Activated naive CD4-positive, alpha-beta T cell treated with anti-CD3 and anti-CD28 coated beads, Interleukin-2, amount 50 U/mL, for 16 hours (primary cell): ENCODE measurements at places on chromosomes 11 and 22.

GRCh38 chr11:112182867-112183266, 7.6 kb downstream of the BCO2 start:
- DNase-seq = no peak

- DNase-seq = no peak
These were observed 1.1 kb upstream of the KRTAP5-7 start for GRCh38 chr11:71525938-71526495.

DNA sequence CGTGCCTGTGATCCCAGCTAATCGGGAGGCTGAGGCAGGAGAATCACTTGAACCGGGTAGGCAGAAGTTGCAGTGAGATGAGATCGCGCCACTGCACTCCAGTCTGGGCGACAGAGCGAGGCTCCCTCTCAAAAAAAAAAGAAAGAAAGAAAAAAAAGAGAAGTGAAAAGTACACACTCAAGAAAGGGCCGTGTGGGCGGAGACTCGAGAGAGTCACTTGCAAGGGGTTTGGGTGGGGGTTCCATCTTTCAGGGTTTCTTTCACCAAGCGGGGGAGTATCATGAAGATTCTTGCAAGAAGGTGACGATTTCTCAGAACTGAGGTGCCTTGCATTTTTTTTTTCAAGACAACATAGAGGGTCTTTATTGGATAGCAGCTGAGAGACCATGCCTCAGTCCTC, 4.0 kb upstream of the IFITM5 start:
- DNase-seq = no peak

GRCh38 chr11:66688561-66689534, 11.2 kb upstream of the RBM4B start:
- no peak for DNase-seq

GRCh38 chr22:44316393-44317122, 3.8 kb upstream of the SHISAL1 start:
- DNase-seq = no peak

DNA sequence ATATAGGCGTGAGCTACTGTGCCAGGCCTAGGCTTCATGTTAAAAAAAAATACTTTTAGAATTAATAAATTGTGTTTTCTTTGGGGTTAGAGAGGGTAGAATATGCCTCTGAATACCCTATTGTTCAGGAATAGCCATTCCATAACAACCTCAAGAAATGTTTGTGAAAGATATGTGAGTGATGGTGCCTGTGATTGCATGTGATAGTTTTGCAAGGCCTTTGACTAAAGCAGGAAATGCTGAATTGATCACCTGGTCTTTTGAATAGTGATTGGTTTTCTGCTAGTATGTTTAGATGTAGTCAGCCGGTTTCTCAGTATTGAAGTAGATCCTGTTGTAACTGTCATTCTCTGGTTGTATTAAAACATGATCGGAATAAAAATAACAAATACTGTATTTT, 73.4 kb downstream of the UVRAG start:
- no peak for DNase-seq

DNA sequence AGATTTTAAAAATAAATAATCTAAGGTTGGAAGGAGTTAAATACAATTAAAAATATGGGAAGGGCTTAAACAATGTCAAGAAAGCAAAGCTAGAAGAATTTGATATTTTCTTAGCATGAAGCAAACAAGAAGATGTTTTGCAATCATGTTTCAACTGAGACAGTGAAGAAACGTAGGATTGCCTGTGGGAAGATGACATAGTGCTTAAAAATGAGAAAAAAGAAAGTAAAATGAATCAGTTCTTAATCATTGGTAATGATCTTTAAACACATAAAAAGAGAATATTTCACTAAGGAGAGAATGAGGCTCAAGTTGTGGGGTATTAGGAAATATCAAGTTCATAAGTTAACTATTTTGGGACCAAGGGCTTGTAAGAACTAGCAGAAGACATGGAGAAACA, 855.0 kb downstream of the METTL15 start:
- no peak for DNase-seq

GRCh38 chr22:37032535-37033460, 13.3 kb downstream of the MPST start:
- no peak for DNase-seq

DNA sequence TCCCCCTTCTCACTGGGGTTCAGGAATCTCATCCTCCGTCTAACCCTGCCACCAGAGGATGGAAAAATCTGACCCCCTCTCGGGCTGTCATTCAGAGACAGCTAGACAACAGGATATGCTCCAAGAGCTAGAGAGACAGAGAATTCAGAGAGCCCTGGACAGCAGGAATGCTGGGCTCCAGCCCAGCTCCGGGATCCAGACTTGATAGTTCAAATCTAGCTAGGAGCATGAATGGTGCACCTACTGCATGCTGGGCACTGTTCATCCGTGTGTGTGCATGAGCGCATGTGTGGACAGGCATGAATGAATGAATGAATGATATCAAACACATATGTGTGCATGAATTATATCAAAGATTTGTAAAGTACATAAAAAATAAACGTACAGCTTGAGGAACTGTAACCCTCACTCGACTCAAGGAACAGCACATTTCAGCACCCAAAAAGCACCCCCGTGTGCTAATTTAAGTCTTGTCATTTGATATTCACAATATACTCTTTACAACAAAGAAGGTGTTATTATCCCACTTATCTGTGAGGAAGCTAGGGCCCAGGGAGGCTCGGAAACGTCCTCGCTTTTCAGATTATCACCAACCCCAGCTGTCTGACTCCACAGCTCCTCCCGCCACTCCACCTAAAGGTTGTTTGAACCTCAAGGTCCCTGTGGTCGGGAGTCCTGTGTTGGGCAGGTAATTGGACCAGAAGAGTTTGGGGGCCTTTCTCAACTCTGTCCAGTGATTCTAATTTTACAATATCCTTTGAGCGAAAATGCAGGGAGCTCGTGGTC, 640 bp upstream of the VSIG10L2 start:
- no peak for DNase-seq

DNA sequence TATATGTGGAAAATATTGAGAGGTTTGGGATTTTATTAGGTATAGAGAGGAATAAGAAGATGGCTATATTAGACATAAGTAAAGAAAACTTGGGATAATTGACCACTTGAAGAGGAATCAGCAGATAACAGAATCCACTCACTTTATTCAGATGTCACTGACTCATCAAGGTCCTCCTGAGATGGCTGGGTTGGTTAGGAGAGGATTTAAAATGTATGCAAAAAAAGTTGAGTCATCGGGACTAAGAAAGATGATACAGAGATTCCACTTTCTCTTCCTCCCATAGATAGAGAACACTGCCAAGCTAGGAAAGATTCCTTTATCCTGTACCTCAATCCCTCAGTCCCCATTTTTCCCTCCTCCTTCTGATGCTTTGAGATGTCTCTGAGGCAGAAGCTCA, at the start of gene OR6A2:
TSS of gene OR6A2 (minus strand) at position 288 of the 400 bp plus-strand sequence. CDS start 3,981 bp downstream, outside the sequence.
- no peak for DNase-seq

DNA sequence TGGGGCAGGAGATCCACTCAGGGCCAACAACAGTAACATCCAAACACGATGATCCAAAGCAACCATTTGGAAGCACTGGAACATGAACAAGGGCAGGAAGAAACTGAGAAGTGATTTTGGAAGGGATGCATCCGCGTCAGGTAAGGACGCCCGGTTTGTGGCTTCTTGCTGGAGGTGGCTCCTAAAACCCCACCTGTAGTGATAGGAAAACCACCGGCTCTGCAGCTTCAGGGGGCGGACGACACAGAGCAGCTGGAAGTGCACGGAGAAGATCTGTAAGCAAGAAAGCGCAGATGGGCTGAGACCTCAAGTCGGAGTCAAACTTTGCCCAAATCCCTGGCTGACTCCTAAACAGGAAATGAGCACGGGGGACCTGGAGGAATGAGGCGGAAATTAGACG, 1066.1 kb downstream of the BRD1 start:
- no peak for DNase-seq

DNA sequence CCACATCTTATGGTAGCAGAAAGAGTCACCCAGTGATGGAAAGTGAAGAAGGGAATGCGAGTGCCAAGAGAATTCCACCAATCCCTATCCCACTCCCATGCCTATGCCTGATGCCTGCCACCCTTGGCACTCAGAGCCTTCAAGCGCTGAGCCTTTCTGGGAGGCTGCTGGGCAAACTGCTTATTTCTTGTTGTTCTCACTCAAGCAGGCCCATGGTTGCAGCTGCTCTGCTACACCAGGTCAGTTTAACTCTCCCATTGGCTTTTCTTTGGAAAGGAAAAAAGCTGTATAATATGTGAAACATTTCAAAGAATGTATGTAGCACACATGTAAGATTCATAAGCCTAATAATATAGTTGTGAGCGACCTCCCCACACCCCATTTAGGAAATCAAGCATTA, 41.4 kb downstream of the DGCR2 start:
- DNase-seq = no peak

DNA sequence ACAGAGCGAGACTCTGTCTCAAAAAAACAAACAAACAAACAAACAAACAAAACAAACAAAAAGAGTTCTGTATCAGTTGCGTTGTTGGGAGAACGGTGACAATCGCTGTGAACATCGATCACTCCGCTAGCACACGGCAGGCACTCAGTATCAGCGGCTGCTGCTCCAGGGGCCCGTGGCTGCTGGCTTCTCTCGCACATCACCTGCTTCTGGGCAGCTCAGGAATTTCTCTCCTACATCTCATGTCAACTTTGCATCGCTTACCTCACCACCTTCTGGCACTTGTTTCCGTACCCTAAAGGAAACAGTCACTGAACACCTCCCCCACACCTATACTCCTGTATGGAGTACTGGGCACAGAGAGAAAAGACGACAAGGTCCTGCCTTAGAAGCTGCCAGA, 70.3 kb upstream of the WNT7B start:
- no peak for DNase-seq

DNA sequence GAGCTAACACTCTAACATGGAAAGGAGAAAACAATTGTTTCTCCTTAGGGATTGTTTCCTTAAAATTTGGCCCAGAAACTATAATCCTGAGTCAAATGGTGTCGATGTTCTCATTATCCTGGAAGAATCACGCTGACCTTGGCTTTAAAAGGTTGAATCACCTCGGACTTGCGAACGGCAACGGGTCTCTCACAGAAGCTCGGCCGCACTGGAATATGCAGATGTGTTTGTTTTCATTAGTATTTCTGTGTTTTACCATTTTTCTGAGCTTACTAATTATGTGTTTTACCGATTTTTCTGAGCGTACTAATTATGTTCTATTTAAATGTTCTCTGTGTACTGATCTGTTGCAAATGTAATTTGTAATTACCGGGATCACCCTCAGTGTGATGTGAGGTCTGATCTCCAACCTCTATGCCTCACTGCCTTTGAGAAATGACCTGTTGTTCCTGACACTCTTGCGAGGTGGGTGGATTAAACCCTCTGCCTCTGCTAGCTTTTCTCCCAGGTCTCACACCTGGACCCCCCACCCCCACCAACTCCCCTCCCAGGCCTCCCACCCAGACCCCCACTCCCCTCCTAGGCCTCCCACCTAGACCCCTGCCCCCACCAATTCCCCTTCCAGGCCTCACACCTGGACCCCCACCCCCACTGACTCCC, 38.3 kb upstream of the BRSK2 start:
- no peak for DNase-seq

- no peak for DNase-seq
These were observed 121.5 kb downstream of the ATG16L2 start for GRCh38 chr11:72935700-72936099.
